ENCODE measurements at places on chromosomes 2 and 18.

- DNase-seq: no peak
Measured at GRCh38 chr2:215082446-215082845, 56.0 kb downstream of the ABCA12 start.

- DNase-seq: no peak
Measured at GRCh38 chr18:11148680-11149440, 509 bp downstream of the PIEZO2 start.

DNA sequence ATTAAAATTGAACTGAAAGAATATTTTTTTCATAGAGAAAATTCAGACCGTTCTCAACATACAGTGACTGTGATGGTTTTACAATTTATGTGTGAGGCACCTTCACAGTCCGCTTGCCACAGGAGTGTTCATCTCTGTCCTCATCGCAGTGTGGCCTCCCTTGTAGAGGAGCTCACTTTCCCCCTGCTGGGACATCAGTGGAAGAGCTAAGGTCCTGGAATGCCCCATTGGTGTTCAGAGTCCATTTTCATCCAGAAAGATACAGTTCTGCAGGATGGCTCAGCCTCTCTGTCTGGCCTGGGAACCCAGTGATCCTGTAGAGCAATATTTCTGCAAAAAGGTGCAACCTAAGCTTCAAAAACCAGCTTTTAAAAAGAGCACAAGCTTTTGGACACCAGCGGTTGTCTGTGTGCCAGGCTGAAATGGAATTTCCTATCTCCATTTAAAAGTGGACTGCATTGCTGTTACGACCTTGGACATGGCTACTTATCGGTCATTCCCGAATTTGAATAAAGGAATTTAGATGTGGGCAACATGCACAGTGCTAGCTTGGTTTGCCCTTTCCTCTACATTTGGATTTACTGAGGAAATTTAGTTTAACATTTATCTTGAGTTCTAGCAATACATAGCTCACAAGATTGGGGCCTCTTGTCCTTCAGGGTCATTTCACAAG lies 26.7 kb upstream of the FAM237A start:
- DNase-seq: no peak

DNA sequence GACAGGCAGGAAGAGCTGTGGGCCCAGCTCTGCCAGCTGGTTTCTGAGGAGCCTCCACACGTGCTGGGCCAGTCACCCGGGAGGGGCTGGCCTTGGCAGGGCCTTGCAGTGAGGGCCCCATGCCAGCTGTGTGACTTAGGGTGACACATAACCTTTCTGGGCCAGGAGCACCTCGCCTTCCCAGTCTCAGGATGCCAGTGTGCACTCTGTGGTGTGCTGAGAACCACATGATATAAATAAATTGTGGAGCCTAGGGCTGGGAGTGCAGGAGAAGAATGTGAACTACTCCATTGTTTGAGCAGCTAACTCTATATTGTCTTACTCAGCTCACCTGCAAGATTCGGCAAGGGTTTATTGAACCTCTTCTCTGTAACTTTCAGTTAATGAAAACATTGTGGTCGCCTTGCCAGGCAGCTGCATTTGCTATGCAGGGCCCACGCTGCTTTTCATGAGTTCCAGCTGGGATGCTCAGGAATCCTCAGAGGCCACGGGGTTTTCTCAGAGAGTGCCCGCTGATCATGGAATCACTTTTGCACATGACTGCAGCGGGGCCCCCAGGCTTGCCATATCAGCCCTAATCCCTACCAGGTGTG lies 222.3 kb downstream of the SH3RF3 start:
- DNase-seq: no peak

DNA sequence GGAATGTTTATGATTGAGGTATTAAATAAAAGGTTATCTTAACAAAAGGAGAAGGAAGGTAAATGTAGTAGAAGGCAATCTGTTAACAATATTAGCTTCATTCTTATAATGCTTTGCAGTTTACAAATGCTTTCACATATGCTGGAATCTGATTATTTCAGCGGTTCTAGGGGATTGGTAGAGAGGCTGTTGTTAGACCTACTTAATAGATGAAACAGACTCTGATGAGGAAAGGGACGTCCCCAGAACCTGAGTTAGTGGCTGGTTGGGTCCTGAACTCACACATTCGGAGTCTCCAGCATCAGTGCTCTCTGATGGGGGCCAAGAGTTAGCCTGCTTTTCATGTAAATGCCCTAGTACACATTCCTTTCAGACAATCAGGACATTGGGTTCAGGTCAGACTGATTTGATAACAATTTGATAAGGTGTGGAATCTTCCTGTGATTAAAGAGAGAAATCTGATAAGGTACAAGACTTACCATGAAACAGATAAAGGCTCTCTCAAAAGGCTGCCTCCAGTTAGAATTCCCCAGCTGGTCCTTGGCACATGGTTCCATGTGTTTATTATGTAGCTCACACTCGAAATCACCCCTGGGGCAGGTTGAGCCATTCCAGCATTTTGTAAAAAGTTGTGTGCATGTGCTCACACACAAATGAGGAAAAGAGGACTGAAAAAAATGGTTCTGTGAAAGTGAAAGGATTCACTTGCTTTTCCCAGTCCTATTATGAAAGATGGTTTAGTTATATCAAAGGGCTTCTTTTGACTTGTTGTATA lies 103.1 kb downstream of the GPD2 start:
- no peak for DNase-seq

GRCh38 chr18:48786455-48787202 lies 164.1 kb downstream of the SMAD7 start:
- DNase-seq: no peak
